ENCODE measurements at places on chromosomes 12 and 14.

DNA sequence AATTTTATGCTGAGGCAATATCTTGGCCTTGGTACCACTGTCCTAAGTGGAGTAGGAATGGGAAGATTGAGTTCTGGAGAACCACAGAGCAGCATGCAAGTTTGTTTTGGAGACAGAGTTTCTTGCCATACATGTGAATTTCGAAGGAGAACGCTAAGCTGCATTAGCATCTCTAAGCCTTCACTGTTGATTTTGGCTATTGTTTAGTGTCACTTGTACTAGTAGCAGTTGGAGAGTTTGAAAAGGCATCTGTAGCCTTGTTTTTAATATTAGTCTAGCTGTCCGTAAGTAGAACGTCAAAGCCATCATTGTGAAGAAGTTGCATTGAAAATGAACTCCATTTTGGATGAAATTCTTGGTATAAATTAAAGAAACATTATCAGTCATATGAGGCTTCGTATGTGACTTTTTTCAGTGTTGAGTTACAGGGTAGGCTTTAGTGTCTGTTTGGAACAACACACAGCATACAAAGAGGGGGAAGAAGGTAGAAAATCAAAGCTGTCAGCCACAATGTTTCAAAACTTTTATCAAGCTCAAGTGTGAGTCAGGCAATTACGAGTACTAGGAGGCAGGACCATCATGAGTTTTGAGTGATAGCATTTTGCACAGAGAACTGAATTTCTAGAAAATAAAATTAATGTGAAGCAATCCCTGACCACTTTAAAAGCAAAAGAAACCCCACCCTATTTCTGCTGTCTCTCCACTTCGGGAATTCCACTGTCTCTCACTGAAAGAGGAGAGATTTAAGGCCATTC is 70.2 kb upstream of the NAV3 start:
- DNase-seq: no peak

DNA sequence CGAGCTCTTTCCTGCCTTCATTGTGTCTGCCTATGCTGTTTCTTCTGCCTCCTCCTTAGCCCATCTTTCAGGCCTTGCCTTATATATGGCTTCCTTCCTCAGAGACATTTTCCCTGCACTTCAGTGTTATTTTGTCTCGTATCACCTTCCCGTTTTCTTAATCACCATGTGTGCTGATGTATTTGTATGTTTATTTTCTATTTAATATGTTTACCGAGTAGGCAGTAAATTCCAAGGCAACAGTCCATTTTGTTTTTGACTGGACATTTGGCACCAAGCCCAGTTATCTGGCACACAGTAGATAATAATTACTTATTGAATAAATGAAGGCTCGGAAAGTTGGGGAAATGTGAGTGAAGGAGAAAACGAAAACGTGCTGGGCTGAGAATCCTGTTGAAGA is 4.6 kb upstream of the POU6F1 start:
- no peak for DNase-seq

GRCh38 chr14:55026441-55026792 is 482 bp downstream of the WDHD1 start:
- DNase-seq: no peak

DNA sequence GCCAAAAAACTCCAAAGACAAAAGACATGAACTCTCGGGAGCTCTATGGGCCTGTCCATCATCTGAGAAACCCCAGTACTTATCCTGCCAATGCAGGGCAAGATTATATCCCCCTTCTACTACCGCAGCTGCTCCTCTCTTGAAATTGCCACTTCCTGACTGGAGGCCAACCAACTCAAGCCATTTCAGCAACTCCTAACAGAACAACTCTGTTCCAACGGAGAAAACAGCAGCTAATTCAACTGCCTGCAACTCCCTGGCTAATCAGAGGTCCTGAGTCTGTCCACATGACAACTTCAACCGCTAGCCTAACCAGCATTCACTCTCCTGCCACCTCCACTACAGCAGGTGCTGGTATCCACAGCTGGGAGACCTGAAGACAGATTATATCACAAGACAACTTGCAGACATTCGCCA is 24.1 kb downstream of the CEP83 start:
- DNase-seq: no peak

DNA sequence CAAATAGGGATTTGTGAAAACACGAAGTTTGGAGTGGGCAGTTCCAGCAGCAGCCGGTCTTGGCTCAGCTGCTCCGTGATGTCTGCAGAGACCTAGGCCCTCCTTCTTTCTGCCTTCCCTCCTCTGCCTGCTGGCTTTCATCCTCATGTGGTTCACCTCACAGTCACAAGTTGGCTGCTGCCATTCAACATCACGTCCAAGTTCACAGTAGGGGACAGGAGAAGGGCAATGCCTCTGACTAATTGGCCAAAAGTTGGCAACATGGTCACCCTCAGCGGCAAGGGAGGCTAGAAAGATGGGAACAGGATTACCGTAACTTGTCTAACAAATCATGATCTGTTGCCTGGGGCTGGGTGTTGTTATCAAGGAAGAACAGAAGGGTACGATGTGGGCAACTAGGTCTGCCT is 7.8 kb upstream of the CACNA2D4 start:
- no peak for DNase-seq

DNA sequence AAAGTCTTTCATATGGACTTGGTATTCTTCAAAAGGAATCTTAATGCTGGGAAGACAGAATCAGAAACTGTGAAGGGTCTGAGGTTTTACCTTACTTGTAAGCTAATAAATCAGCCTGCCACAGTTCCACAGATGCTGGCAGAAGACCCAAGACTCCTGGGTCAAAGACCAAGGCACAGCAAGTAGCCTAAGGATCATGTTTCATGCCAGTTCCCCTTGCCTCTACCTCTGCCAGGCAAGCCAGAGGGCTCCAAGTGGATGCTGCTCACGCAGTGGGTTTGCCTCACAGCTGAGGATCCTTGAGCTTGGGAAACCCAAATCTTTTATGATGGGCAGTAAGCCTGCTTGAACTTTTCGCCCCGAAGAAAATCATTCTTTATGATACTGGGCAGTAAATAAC is 15.2 kb upstream of the RXYLT1 start:
- no peak for DNase-seq

All from thyroid gland (tissue), 4 donors.